Hepatocyte (in vitro differentiated cells): ENCODE measurements at places on chromosomes 4 and X.

- DNase-seq = peak; percentile 53
Observed at GRCh38 chr4:15469402-15470127, at the start of gene CC2D2A. TSS of gene CC2D2A (plus strand) at chr4:15469882. CDS start at chr4:15475933, 6,051 bp downstream.

DNA sequence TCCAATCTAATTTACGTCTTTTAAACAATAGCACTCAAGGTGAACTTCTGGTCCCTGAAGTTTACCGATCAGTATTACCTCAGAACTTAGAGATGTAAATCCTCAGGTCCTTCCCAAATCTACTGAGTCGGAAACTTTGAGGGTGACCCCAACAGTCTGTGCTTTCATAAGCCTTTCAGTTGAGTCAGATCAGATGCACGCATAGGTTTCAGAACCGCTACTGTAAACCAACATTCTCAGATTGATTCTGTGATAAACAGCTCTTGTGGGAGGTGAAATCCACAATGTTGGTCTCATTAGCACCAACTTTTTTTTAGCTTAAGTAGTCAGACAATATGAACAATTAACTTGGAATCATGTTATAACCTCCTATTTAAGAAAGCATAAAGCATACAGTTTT lies 86.0 kb downstream of the WWC2 start:
- DNase-seq = no peak

GRCh38 chrX:3529466-3530010 lies 183.1 kb upstream of the MXRA5 start:
- no peak for DNase-seq

GRCh38 chrX:19293606-19294325 lies 50.0 kb upstream of the PDHA1 start:
- no peak for DNase-seq

GRCh38 chr4:8580321-8581093 lies at the start of gene GPR78:
TSS of gene GPR78 (plus strand) at chr4:8580392. CDS start at chr4:8580983, 591 bp downstream.
- DNase-seq = peak; percentile 90

DNA sequence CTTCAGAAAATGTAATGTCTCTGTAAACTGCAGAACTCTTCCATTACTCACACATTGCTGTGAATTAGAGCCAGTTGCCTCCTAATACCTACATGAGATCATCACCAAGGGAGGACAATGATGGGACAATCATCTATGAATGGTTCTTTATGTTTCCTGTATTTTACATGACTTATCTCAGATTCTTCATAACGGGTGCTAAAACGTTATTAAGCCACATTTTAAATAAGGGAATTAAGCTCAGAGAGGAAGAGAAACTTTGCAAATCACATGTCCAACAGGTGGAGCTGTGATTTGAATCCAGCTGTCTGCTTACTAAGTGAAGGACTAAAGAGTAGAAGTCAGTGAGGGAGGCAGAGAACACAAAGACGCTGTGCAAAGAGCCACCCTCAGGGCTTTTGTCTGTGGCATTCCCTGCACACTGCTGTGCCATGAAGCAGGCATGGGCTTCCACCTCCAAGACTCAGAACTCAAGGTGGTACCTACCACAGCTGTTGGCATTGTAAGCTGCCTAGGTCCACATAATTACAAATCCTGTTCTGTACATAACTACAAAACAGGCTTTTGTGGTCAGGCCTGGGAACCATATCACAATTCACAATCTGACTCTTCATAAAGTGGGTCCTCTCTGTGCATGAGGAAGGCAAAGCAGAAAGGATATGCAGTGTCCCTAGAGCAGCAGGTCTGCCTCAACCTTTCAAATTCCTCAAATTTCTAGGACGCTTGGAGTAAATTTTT lies 12.8 kb downstream of the TBC1D9 start:
- peak; percentile 41 for DNase-seq
